Activated CD8-positive, alpha-beta T cell treated with anti-CD3 and anti-CD28 coated beads for 36 hours (primary cell): ENCODE measurements at places on chromosomes 2 and 18. TPM values are rescaled to one million over a fixed set of nuclear protein-coding genes. Genes with fewer than 3 reads are reported as not detected.

DNA sequence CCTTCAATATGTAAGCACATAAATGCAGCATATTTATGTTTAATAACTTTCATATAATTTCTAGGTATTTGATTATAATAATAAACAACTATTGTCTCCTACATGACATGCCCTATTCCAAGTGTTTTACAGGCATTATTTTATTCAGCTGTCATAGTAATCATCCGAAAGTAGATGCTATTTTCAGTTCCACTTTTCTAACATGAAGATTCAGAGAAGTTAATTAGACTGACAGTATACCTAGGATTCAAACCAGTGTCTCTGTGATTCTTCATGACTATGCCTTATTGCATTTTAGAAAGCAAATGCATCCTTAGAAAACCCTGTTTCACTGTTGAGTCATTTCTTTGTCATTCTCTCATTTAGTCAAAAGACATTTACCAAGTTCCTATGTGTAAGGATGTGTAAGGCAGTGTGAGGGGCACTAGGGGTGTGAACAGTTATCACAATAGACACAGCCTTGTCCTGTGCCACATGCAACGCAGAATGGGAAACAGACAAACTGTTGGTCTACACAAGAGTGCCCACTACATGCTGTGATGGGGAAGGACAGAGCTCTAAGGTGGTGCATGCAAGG, 79.8 kb downstream of the DTNA start:
- H3K36me3 ChIP-seq = no peaks in the 10 kb centered on the region
- DNase-seq = no peak
- no peak overlapping the region for H3K27ac ChIP-seq

- peaks cover 10% of the 10 kb centered on the region for H3K4me1 ChIP-seq
- H3K27ac ChIP-seq = no peak overlapping the region
- peaks cover 8% of the 10 kb centered on the region for H3K27me3 ChIP-seq
- DNase-seq = no peak
- H3K36me3 ChIP-seq = no peaks in the 10 kb centered on the region
Measured at GRCh38 chr18:78939734-78940494, 39.7 kb upstream of the SALL3 start.

The TNFAIP6 gene
- not detected for total RNA-seq

The MEP1B gene
- not detected for total RNA-seq

- no peaks in the 10 kb centered on the region for H3K36me3 ChIP-seq
- no peak overlapping the region for H3K4me3 ChIP-seq
- no peak for DNase-seq
- no peaks in the 10 kb centered on the region for H3K4me1 ChIP-seq
- no peak overlapping the region for H3K27ac ChIP-seq
- H3K27me3 ChIP-seq = peaks cover 16% of the 10 kb centered on the region
Measured at GRCh38 chr18:75554176-75554575, 126.7 kb upstream of the SMIM21 start.

DNA sequence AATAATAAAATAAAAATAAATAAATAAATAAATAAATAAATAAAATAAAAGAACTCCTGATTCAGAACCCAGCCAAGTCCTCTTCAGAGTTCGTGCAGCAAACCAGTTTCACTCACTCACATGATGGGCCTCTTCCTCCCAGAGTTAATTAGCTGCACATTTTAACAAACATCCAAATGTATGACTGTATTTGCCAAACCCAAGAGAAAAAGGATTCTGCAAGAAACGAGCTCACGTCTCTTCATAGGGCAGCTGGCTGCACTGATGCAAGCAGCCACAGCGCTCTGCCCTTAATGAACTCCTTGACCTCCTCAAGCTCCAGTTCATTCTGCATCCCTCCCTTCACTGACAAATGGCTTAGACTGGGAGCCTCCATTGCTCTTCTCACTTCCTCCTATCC, 55.1 kb downstream of the MREG start:
- H3K4me3 ChIP-seq = no peak overlapping the region

- no peaks in the 10 kb centered on the region for H3K4me1 ChIP-seq
- H3K36me3 ChIP-seq = no peaks in the 10 kb centered on the region
- H3K27ac ChIP-seq = no peak overlapping the region
- no peaks in the 10 kb centered on the region for H3K27me3 ChIP-seq
- no peak for DNase-seq
Measured at GRCh38 chr18:8767340-8767739, 62.0 kb downstream of the MTCL1 start.

DNA sequence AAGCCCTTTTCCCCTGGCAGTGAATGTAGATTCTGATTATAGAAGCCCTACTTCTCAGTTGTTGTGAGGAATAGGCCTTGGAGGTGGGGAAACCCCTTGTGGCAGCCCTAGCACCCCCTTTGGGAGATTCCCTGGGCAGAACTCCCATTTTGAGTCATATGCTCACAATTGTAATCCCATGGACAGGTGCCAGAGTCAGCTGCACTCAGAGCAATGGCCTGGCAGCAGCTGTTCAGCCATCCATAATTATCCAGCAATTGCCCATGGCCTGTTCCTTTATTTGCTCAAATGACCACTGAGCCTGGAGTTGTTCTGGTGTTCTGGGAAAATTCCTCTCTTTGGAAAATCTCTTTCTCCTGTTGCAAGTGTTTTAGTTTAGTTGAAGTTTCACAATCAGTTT, 71.7 kb downstream of the PTRHD1 start:
- H3K36me3 ChIP-seq = peaks cover 7% of the 10 kb centered on the region
- H3K27me3 ChIP-seq = no peaks in the 10 kb centered on the region

GRCh38 chr2:14673351-14673875, 40.9 kb downstream of the LRATD1 start:
- no peak overlapping the region for H3K27ac ChIP-seq
- H3K4me1 ChIP-seq = no peaks in the 10 kb centered on the region
- no peak overlapping the region for H3K4me3 ChIP-seq
- no peak for DNase-seq
- H3K27me3 ChIP-seq = no peaks in the 10 kb centered on the region
- H3K36me3 ChIP-seq = no peaks in the 10 kb centered on the region

DNA sequence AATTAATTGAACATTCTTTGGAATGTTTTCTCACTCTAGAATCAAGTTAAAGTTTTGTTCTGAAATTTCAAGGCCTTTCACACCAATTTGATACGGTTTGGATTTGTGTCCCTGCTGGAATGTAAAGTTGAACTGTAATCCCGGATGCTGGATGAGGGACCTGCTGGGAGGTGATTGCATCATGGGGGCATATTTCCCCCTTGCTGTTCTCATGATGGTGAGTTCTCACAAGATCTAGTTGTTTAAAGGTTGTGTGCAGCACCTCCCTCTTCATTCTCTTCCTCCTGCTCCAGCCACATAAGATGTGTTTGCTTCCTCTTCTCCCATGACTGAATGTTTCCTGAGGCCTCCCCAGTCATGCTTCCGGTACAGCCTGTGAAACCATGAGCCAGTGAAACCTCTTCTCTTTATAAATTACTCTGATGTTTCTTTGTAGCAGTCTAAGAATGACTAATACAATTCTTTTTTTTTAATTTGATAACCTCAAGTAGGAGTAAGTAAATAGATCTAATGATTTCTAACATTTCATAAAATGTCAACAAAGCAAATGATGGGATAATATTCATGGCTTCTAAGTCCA, 144.2 kb upstream of the CDH7 start:
- DNase-seq = no peak
- H3K4me3 ChIP-seq = no peak overlapping the region

The PJVK gene
- 4.6 TPM for total RNA-seq

The GPR45 gene
- total RNA-seq = not detected

DNA sequence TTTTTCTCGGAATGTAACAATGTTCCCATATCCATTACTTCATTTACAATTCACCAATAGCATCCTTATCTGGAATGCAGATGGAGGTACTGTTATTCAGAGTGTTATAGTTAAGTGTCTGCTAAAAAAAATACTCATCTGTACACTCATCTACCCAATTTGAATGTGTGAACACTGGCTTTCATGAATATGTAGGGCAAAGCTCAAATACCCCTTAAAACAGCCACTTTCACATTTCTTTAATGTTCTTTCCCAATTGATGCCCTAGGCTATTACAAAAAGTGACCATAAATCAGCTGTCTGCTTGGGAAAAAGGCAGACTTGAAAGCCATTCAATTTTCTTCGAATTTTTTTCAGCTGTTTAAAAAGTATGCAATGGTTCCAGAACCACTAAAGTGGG, 796.3 kb upstream of the FSHR start:
- no peaks in the 10 kb centered on the region for H3K4me1 ChIP-seq
- no peak for DNase-seq
- H3K27ac ChIP-seq = no peak overlapping the region
- H3K4me3 ChIP-seq = no peak overlapping the region

- no peak overlapping the region for H3K4me3 ChIP-seq
- no peaks in the 10 kb centered on the region for H3K27me3 ChIP-seq
- no peaks in the 10 kb centered on the region for H3K36me3 ChIP-seq
- DNase-seq = no peak
Measured at GRCh38 chr18:7824970-7825369, 257.9 kb downstream of the PTPRM start.
